ENCODE measurements at places on chromosomes 11 and 22.
A peak's percentile ranks its signal among the peaks of the same experiment; 100 is the strongest.

DNA sequence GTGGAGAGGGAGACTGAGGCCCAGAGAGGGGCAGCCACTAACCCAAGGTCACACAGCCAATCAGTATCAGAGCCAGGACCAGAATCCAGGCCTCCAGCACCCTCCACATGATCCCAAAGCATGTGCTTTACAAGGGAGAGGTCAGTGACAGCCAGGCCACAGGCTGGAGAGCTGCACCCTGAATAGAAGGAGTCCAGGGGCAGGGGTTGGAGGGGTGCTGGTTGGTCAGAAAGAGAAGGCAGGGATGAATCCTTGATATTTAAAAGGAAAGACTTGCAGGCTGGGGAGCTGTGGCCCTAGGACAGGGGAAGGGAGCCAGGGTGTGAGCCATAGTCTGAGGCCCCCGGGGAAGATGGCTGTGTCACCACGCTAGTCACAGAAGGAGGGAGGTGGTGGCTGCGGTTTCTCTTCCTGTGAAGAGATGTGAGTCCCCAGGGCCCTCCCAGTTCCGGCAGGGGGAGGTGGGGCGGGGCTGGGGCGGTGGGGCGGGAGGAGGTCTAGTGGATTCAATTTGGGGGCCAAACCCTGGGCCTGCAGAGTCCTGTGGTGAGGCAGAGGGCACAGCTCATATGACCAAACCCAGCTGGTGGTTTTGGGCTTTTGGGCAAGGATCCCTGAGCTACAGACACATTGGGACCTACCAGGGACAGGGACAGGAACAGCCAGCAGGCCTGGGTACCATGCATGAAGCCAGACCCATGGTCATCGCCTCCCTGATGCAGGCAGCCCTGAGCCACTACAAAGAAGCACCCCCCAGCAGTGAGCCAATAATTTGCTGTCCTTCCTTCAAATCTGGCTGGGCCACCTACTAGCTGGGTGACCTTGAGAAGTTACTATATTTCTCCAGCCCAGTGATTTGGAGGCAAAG, 14.0 kb downstream of the RAC2 start:
- peak; percentile 79 for DNase-seq

DNA sequence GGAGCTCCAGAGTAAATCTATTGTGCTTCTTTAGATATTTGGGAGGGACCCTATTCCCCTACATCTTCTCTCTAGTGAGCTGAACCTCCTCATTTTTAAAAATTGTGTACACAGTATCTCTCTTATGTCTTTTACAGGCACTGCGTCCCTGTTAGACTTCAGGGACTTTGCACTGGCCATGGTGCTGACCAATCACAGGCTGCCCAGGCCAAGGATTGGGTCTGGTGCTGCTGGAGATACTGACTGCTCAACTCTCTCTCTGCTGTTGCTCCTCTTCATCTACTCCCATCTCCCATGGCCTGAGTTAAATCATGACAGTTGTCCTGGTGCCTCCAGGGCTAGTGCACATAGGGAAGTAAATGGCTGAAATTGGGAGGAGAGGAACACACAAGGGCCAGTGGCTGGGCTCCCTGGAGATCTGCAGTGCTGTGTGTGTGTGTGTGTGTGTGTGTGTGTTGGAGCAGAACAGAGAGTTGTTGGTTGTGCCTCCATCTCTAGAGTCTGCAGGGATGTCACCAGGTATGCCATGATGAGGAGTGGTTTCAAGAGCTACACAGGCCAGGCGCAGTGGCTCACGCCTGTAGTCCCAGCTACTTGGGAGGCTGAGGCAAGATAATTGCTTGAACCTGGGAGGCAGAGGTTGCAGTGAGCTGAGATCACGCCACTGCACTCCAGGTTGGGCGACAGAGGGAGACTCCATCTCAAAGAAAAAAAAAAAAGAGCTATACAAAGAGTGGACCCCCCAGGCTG, 155.3 kb downstream of the ST3GAL4 start:
- DNase-seq, result no peak

DNA sequence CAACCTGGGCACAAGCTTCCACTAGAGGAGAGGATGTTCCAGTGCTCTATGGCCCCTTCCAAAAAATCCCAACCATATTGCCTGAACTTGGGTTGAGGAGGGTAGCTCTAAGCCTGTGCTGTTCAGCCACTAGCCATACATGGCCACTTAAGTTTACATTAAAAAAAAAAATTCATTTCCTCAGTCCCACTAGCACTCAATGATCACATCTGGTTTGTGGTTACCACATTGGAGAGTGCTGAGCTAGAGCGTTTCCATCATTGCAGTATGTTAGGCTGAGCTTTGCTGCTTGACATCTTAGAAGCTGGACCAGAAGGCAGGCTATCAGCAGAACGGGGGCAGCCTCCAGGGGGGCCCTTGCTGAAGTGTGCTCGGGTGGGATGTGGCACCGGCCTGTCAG, 43.5 kb upstream of the CYP2D6 start:
- DNase-seq, result no peak

GRCh38 chr11:114082767-114083181, 23.3 kb downstream of the ZBTB16 start:
- no peak for DNase-seq

DNA sequence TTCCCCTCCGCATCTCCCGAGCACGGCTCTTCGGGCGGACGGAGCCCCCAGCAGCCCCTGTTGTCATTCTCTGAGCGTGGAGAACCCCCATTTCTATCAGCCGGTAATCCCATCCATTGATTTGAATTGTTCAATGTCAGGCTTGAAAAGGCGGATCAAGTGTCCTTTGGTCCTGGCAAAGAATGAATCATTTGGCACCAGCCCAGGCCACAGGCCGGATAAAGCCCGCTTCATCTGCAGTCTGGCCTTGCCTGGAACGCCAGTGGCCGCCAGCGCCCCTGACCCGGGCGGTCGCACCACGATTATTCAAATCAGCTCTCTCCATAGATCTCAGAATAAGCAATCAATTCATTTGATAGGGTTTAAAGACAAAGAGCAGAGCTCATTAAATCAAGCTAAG, 188.9 kb downstream of the BRD1 start:
- no peak for DNase-seq

- DNase-seq, result no peak
Measured at GRCh38 chr11:12205330-12205729, 94.9 kb downstream of the MICAL2 start.

Data from activated CD8-positive, alpha-beta memory T cell treated with anti-CD3 and anti-CD28 coated beads for 1 hour (primary cell).